Hematopoietic multipotent progenitor cell treated with erythropoietin and hydrocortisone succinate and interleukin-3 and kit ligand, for 17 days (in vitro differentiated cells): ENCODE measurements at places on chromosomes 6 and 20.
A peak's percentile ranks its signal among the peaks of the same experiment; 100 is the strongest.

- DNase-seq = no peak
These were observed at the start of gene LRFN2 for GRCh38 chr6:40587240-40588069. LRFN2 (minus strand) TSS chr6:40587364.

- no peak for DNase-seq
These were observed 182.6 kb downstream of the CDKAL1 start for GRCh38 chr6:20716865-20717264.

- no peak for DNase-seq
These were observed 120.8 kb upstream of the BCLAF1 start for GRCh38 chr6:136410201-136411024.

DNA sequence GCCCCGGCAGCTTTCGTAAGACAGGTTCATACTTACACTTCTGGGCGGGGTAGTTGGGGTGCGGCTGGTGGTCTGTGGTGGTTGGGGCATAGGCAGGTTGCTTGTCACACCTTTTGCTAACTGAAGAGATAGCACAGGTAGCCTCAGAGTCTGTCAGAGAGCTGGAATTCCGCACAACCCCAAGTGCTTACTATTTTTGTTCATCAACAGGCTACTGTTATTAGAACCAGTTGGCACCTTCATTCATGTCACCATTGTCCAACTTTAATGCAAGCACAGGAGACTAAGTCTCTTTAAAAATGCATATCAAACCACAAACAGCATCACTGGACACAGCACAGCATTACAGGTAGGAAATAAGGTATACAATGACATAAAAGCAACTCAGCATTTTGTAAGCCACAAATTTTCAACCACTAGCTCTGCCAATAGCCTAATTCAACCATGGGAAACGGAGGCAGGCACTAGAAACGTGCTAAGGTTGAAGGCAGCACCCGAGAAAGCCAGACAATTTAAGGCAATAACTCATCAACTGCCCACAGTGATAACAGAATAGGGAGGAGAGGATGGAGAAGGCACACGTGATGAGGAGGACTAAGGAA, 143.8 kb downstream of the ZMYND8 start:
- DNase-seq = no peak

DNA sequence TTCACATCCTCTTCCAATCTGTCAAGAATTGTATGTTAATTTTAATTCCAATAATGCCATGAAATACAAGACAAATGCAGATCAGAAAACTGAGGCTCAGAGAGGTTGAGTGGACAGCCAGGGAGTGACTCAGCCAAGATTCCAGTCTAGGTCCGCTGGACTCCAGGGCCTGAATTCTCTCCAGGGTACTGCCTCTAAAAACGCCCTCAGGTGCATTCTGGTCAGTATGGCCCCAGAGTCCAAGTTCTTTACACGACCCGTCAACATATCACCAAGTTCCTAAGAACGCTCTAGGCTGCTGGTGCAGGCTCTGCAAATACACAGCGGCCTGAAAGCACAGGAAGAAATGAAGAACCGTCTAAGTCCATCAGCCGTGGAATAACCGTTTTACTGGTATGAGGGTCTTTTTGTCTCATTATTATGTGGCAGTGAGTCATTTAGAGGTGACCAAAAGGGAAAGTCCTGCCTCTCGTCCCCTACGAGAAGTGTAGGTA, 709 bp upstream of the ASXL1 start:
- DNase-seq = no peak

DNA sequence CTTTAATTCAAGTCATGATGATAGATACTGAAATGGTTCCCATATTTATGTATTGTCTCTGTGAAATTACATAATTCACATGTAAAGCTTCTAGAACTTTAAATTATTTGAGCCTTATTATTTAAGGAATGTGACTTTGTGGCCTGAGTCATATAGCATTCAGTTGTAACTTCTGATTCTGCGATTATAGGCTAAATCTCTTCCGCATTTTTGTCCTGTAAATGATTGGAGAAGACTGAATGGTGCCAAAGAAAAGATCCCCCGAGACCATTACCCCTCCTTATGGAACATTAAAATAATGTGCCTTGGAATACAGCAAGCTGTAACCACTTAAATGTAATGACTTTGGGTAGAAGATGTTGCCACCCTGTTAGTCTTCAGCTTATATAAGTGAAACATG, 63.3 kb upstream of the MAP7 start:
- DNase-seq = no peak

- DNase-seq = no peak
These were observed at the start of gene PTPRK for GRCh38 chr6:128520436-128521281. PTPRK (minus strand) TSS chr6:128520599; CDS start chr6:128520358, 241 bp downstream.

- DNase-seq = no peak
These were observed 971 bp downstream of the RBCK1 start for GRCh38 chr20:408843-409696.

GRCh38 chr6:53280207-53280606, 68.5 kb downstream of the ELOVL5 start:
- DNase-seq = no peak

GRCh38 chr6:168886964-168887363, 366.7 kb downstream of the THBS2 start:
- no peak for DNase-seq

GRCh38 chr20:53869466-53870258, 200.7 kb downstream of the BCAS1 start:
- peak; percentile 82 for DNase-seq

- DNase-seq = no peak
These were observed 334.1 kb downstream of the BCKDHB start for GRCh38 chr6:80440496-80441115.

GRCh38 chr6:82144007-82144851, 103.3 kb downstream of the IBTK start:
- DNase-seq = no peak

DNA sequence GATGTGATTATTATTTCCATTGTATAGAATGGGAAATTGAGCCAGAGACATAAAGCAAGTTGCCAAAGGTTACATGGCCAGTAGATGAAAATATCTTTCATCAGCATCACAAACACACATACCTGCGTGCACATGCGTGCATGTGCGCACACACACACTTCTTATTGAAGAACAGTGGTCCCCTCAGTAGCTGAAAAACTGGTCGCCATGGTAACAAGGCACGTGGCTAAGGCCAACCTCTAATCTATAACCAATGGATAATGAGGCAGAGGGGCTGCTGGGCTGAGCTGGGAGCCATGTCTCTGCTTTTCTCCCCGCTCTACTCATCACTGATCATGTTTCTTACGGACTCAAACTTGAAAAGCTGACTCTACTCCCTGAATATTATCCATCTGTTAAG, 60.3 kb downstream of the NRSN1 start:
- no peak for DNase-seq

DNA sequence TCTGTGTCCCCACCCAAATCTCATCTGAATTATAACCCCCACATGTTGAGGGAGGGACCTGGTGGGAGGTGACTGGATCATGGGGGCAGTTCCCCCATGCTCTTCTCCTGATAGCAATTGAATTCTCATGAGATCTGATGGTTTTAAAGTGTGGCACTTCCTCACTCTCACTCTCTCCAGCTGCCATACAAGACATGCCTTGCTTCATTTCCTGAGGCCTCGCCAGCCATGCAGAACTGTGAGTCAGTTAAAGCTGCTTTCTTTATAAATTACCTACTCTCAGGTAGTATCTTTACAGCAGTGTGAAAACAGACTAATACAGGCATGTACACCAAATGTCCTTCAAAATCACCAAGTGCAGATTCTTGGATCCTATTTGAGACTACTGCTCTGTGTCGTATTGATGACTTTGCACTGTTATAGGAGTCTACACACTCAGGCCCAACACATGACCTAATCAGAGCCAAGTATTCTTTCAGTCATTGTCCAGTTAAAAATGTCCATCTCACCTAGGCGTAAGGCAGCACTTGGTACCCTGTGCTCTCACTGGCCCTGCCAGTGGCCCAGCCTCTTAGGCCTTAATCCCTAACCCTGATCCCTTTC, 52.8 kb upstream of the UST start:
- DNase-seq = no peak

- no peak for DNase-seq
These were observed 59.3 kb downstream of the CDC5L start for GRCh38 chr6:44446626-44447300.

DNA sequence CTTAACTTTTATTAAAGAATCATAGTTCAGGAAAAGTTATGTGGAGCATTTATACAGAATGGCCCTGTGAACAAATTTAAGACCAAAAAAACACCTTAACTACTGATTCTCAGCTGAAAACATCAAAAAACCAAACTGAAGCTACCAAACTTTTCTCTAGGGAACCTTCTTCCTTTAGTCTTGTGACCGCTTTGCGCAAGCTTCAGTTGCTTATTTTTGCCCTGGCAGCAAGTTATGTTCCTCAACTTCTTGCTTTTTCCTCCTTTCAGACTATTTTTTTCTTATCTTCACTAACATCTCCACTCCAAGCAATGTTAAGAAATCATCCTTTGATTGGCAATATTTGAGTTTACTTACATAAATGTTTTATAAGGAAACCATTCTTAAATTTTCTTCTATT, 100.1 kb downstream of the MYB start:
- no peak for DNase-seq

GRCh38 chr6:155779456-155779855, 323.8 kb upstream of the NOX3 start:
- DNase-seq = no peak

GRCh38 chr20:41004531-41005360, 23.9 kb upstream of the TOP1 start:
- no peak for DNase-seq

- no peak for DNase-seq
These were observed 69.1 kb downstream of the LCA5 start for GRCh38 chr6:79468116-79468515.

DNA sequence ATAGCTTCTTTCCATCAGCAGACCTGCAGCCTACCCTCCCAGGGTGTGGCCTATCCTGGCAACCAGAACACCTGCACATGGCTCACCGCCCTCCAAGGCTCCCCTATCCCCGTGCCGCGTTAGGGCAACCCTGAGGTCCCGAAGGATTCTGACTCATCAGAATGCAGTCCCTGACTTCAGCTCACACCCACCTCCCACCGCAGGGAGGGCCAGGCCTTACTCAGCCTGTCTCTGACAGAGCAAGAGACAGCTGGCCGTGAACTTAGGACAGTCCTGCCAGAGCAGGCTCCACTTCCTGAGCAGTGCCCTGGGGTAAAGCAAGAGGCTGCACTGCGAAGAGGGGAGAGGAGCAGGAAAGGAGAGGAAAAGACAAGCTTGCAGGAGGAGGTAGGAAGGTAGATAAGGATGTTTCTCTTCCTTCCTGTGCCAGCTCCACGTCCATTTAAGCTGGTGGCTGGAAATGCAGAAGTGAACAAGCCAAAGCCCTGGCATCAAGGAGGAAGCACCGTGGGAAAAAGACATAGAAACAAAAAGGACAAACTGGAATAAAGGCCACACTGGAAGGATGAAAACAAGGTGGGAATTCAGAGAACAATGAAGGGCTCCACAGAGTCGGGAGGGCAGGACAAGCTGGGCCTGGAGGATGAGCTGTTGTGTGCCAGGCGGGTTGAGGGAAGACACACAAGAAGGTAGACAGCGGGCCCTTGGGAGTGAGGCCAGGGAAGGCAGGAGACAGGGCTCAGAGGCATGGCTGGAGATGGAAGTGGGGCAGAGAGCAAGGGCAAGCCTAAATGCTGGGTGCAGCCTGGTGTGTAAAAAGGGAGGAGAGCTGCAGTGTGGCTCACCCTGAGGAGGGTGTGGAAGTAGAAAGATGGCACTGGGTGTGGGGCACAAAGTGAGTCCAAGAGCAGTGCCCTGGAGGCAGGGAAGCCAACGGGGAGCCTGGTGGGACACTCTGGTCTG, 102.7 kb downstream of the SLC23A2 start:
- no peak for DNase-seq

DNA sequence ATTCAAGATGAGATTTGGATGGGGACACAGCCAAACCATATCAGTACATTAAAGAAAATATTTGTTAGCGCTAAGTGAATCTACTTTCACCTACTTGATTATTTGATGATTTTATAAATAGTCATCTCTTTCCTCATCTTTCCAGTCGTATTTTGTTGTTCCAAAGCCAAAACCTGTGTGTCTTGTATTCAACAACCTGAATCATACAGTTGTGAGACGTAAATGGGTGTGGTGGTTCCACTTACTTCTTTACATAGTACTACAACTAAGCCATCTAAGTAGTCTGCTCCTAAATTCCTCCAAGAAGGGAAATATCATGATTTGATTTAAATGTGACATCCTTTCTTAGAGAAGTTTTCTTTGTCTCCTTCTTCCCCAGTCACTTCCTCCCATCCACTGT, 132.8 kb downstream of the ESR1 start:
- no peak for DNase-seq

DNA sequence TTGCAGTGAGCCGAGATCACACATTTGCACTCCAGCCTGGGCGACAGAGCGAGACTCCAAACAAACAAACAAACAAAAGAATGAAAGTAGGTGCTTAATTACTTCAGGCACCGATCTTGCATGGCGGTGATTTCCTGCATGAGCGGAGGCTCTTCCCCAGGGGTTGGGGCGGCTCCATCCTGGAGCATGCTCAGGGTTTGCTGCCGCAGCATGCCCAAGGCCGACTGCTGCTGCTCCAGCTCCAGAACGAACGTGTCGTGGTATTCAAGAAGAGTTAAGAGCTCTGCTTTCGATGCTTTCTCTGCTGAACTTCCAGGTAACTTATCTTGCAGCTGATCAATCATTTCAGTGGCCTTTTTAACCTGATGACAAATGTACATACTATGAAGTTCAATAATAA, 313.8 kb downstream of the SYNE1 start:
- no peak for DNase-seq

DNA sequence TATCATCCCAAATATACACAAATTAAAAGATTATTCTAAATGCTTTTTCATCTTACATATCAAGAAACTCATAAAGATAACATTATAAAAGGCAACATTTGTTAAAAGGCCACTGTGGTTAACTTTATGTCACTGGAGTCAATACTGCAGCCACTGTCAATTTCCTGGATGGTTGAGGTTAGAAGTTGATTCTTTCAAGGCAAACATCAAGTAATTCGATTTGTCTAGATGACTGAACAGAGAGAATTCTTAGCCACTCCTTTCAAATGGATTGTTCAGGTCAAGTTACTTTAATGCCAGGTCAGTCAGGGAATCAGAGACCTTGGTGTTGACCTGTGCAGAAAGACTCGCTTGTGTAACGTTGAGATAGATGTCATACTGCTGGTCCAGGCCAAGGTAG, 44.4 kb upstream of the SIM1 start:
- DNase-seq = no peak

DNA sequence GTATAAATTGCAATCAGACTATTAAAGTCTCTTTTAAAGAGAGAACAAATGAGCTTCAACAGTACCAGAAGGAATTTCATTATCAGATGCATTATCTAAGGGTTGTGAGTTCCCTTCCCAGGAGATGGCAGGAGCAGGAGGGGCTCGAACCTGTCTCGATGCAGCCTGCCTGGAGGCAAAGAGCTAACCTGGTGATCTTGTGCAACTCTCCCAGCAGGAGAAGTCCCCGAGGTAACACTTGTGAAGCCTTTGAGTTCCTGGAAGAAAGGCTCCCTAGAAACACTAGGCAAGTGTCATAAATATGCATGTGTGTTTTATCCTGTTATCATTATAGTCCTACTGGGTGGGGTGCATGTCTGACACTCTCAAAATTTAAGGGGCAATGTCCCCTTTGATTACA, 232.2 kb upstream of the ARID1B start:
- DNase-seq = no peak

GRCh38 chr6:151440930-151441329, 11.0 kb downstream of the RMND1 start:
- peak; percentile 40 for DNase-seq
